ENCODE measurements at places on chromosomes 2 and 18. TPM values are rescaled to one million over a fixed set of nuclear protein-coding genes. Genes with fewer than 3 reads are reported as not detected.

IL1RL1 gene
- not detected for total RNA-seq

SAG gene
- total RNA-seq, result not detected

SEPTIN10 gene
- total RNA-seq, result 149 TPM

RND3 gene
- total RNA-seq, result 205 TPM

SERPINB10 gene
- not detected for total RNA-seq

IL36B gene
- not detected for total RNA-seq

TSGA10 gene
- 2.0 TPM for total RNA-seq

TUBA4B gene
- not detected for total RNA-seq

DUSP2 gene
- total RNA-seq, result 0.05 TPM

IL36RN gene
- not detected for total RNA-seq

PROM2 gene
- total RNA-seq, result 1.3 TPM

IL37 gene
- total RNA-seq, result not detected
